ELR (cell line): ENCODE measurements at places on chromosomes 4 and X.

- peak; percentile 10 for DNase-seq
Measured at GRCh38 chr4:13984991-13985800, 357.7 kb upstream of the BOD1L1 start.

DNA sequence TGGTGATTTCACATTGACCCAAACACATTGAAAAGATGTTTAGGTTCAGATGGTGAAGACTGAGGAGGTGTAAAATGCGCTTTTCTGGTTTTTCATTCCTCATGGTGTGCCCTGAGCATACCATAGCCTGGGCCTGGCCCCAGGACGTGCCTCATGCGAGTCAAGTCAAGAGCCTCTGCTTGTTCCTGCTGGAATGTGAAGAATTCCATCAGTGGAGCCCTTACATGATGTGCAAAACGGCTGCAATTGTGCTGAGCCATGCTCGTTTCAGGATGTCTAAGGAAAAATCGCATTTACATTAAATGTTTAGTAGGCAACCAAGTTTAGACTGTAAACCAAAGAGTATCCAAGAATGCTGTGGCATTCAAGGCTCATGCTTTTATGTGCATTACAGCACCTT, 34.9 kb downstream of the GYG2 start:
- no peak for DNase-seq

DNA sequence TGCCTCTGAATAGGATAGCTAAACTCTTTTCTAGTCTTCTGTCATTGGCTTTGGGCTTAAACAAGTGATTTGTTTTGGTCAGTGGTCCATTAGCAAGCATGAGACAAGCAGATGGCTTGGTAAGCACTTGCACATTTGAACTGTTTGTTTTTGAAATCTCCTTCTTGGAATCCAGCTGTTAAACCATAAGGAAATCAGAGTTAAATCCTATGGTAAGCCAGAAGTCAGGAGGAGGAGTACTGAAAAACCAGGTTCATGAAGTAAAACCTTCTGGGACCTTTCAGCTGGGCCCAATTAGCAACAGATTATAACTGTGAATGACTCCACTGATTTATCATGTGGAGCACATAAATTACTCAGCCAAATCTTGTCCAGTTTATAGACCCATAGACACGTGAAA, 1042.5 kb upstream of the PABPC4L start:
- DNase-seq = peak; percentile 17

- DNase-seq = no peak
Measured at GRCh38 chrX:57596109-57596508, 4.3 kb downstream of the ZXDB start.

DNA sequence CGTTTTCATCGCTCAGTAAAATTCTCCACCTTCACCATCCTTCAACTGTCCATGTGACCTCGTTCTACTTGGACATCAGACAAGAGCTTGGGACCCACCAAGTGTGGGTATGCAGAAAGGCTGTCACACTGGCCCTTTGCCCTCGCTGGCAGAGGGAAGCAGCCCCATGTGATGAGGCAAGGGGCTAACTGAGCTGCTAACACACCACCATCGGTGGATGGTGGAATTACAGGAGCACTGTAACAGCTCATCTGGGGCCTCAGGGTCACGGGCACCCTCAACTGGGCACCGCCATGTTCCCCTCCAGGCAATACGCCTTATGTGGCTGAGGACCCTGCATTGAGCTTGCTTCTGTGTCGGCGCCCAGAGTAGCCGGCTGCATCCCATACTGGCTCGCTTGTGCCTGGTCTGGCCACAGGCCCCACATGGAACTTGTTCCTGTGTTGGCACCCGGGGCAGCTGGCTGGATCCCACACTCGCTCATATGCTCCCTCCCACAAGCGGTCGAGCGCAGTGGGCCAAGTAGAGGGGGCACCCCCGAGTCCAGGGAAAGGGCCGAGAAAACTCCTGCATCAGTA, 109.5 kb downstream of the TAB3 start:
- no peak for DNase-seq

GRCh38 chrX:72078411-72078810, 53.3 kb downstream of the RTL5 start:
- no peak for DNase-seq

GRCh38 chr4:55608591-55608990, 16.5 kb upstream of the PDCL2 start:
- DNase-seq = no peak
